ENCODE measurements at places on chromosomes 5 and 9.

DNA sequence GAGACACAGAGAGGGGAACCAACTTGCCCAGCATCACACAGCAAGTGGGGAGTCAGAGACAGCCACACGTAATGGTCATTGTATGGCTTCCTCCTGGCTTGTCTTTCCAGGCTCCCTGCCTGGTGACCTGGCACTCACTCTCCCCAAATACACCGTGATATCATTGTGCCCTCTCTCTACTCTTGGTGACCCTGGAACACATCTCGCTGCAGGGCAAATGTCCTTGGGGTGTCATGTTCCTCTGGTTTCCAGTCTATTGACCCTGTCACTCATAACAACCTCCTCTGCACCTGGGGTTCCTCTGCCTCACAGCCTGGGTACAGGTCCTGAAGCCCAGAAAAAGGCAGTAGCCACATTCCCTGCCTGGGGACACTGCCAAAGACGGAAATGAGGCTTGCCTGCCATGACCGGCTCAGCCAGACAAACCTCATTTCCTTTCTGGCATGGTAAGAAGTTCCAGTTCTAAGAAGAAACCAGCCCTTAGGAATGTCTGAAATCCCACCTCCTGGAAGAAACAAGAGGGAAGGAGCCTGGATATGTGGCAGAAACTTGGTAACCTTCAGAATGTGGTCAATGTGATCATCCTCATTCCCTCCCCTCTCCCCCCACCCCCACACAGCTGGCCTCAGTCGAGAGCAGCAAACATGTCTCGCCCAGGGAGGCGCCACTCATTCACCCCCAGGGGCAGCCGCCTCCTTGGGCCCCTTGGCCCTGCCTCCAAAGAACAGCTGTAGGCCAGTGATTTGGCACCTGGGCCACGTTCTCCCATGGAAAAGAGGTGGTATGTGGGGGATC is 30.6 kb upstream of the SMU1 start:
- no peak for DNase-seq

DNA sequence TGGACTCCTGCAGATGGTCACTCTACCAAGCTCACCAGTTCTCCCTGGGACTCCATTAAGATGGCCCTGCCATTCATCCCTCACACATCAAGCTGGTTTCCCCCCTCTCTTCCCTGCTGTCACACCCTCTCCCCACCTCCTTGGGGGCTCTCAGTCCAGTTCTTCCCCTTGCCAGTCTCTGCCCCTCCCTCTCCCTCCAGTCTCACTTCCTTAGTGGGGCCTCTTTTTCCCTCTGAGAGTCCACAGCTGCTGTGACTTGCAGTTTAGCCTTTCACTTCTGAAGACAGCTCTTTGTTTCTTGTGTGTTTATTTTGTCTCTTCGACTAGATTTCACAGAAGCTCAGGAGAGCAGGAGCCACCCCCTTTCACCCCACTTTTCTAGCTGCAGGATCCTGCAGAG is 10.5 kb downstream of the DOCK2 start:
- peak; percentile 36 for DNase-seq

- no peak for DNase-seq
Measured at GRCh38 chr5:2254880-2255750, 372.4 kb upstream of the IRX4 start.

DNA sequence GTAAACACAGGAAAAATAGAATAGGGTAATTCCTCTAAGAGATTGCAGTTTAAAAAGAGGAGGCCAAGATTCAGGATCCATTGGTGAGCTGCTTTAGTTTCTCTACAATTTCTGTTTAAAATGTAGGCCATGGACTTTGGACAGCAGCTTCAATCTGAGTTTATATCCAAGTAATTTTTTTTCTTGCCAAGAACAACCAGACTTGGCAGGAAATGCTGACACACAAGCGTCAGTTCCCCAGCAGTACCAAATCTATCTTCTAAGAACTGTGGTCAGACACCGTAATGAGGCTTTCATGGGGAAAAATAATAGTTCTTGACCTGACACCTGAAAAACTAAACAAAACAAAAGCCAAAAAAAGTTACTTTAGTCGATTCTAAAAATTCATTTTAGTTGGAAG is 528.8 kb downstream of the CSNK1G3 start:
- DNase-seq, result no peak

GRCh38 chr5:175343308-175343707 is 100.7 kb downstream of the DRD1 start:
- DNase-seq, result no peak

DNA sequence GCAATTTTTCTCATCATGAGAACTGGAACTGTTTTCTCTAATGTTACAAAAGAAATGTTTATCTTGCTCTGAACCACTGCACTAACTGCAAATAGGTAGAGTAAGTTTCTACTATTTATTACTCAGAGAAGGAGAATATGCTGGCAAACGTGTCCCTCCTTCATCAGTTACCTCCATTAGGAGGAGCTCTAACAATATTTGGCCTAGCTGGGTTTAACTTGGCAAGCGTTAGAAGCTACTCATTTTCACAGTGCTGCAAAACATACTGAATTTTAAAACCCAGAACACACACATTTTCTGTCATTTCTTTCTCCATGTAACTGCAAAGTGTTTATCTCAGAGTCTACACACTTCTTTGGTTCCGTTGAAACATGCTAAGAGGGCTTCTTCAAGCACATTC is 101.0 kb upstream of the GABRG2 start:
- DNase-seq, result no peak

- DNase-seq, result no peak
Measured at GRCh38 chr9:1173993-1174392, 123.8 kb downstream of the DMRT2 start.

GRCh38 chr5:14188778-14189177 is 45.6 kb downstream of the TRIO start:
- DNase-seq, result no peak

GRCh38 chr5:40160435-40160834 is 519.3 kb upstream of the PTGER4 start:
- no peak for DNase-seq

DNA sequence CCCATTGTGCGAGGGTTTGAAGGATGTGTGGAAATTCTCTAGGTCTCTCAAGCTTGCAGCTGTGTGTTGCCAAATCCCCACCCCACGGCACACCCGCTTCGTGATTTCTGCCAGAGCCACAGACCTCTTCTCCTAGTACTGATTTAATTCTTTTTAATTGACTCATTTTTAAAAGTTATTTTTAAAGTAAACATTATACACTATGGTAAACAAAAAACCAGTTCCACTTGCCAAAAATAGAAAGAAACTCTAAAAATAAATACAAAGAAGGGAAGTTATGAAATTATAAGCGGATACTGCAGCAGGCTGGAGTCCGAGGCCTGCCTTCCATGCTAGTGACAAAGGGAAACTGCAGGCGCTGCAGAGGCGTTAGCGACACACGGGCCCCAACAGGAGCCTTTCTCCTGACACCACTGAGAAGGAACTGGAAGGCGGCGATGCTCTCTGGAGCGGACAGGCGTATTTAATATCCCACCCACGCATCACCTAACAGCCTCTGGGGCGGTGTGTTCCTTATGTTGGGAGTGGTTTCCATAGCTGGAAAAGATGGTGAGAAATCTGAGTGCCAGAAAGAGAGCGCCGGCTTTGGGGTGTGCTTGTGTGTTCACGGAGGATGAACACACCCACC is 122.5 kb downstream of the COL23A1 start:
- no peak for DNase-seq

GRCh38 chr9:114913656-114914055 is 16.7 kb downstream of the TNFSF8 start:
- no peak for DNase-seq

DNA sequence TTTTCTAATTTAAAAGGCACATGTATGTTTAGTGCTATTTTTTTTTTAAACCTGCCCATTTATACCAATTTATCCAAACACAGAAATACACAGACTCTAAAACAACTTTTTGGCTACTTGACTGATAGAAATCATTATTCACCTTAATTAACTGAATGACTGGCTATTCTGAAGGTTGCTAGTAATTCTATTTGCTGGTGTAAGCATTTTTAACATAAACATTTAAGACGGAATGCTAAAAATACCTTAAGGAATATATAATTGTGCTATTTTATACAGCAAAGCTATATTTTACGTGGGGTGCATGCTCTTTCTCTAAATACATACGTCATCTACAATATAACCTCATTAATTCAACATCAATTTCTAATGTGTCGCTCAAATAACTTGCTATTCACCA is 14.9 kb downstream of the GLIS3 start:
- no peak for DNase-seq

DNA sequence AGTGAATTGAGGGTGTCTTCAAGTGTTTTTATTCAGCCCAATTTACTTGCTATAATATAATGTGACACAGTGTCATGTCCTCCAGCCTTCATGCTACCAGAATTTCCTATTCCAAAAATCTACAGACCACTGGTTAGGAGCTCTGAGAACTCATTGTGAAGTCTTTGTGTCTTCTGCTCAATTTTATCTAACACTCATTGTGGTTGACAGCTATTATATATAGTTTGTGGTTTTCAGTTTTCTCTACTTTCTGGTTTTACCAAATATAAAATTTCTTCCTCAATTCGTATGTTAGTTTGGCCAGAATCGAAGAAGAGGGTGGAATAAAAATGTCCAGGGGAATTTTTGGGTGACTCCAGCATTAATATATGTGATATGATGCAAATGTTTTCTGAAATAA is 509.3 kb upstream of the NUDT12 start:
- DNase-seq, result no peak

GRCh38 chr5:102955488-102955887 is 164.4 kb downstream of the GIN1 start:
- DNase-seq, result no peak

GRCh38 chr5:173743641-173744343 is 127.3 kb upstream of the BOD1 start:
- no peak for DNase-seq

DNA sequence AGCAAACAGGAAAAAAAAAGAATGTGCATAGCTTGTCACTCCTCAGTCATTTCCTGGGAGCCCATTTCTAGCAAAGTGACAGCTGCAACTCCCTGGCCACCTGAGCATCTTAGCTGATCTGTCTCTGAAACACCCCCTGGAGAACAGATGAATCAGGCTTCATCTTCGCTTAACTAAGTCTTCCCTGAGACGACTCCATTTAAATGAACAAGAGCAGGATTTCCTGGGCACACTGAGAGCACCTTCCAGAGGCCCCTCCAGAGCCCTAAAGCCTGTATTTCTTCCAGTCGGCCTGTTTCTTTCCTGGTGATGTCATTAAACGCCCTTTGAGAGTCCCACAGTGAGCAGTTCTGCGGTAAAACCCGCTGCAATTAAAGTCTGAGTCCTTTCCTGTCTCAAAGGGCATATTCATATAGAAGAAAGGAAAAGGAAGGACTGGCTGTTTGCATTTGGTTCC is 13.9 kb downstream of the TGFBI start:
- DNase-seq, result peak; percentile 28

DNA sequence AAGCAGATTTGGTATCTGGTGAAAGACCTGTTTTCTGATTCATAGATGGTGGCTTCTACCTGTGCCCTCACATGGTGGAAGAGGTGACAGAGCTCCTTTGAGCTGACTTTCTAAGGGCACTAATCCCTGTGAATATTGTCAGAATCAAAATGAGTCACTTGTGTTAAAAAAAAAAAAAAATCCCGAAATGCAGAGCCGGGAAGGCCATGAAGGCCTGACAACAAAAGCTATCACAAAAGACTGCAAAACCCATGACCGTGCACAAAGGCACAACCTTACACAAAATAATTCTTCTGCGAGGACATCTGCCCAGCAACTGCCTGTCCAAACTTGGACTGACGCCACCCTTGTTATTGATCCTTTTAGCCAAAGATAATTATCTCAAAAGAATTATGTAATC is 19.6 kb upstream of the UBTD2 start:
- no peak for DNase-seq

GRCh38 chr5:50301756-50302155 is 139.3 kb downstream of the EMB start:
- no peak for DNase-seq

DNA sequence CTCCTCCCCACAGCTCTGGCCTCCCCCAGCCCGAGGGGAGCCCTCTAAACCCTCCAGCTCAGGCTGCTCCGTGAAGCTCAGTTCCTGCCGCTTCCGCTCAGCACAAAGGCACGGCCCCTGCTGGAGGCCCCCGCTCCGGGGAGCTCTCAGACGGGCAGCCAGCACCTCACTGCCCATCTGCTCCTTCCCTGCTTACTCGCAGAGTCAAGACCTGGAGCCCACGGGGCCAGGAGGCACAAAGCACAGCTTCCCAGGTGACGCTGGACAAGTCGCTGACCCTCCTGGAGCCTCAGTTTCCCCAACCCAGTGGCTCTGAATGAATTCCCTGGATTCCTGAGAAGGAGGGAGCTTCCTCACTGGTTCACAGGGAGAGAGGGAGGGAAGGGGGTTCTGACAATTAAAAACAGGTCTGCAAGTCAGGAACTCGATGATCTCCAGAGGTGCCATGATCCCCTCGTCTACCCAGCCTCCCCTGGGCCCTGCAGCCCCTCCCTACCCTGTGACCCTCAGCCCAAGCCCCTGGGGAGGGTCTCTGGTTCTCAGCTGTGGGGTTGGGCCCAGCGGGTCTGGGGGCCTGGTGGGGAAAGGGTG is 36.2 kb downstream of the VAV2 start:
- DNase-seq, result peak; percentile 24

DNA sequence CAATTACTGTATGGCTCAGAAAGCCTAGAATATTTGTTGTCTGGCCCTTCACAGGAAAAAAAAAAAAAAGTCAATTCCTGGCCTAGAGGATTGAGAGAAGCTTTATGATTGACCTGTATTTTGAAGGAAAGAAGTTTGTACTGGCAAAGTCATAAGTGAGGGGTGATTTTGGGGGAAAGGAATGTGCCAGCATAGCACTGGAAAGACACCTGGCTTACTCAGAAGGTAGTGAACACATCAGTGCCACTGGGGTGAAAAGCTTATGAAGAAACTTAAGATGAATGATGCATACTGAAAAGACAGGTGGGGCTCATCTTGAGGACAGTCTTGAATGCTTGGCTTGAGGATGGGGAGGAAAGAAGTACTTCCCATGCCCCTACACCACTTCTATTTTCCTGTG is 127.9 kb upstream of the RASA1 start:
- DNase-seq, result no peak

DNA sequence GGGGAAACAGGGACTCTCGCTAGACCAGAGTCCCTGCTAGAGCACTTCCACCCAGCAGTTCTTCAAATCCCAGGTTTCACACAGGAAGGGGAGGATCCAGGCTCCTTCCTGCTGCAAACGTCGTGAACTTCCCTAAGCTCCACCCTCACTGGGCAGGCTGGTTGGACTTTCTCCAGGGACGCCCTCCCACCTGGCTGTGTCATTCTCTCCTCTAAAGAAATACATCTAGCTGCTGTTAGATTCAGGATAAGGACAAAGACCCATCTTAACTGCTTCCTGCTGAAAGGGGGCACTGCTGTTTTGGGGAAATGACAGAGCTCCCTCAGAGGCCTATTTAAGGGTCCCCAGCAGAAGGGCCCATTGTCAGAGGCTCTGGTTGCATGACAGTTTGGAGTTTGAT is 230.7 kb downstream of the SEMA6A start:
- DNase-seq, result no peak

- DNase-seq, result no peak
Measured at GRCh38 chr5:77282337-77283027, 72.0 kb downstream of the PDE8B start.

- no peak for DNase-seq
Measured at GRCh38 chr5:122680623-122681350, 94.1 kb upstream of the SNX2 start.

- no peak for DNase-seq
Measured at GRCh38 chr5:126385524-126386502, 37.4 kb upstream of the GRAMD2B start.

GRCh38 chr5:119897537-119898370 is 268.4 kb downstream of the FAM170A start:
- no peak for DNase-seq

GRCh38 chr5:65264420-65264819 is 217.3 kb downstream of the ADAMTS6 start:
- no peak for DNase-seq

- DNase-seq, result no peak
Measured at GRCh38 chr5:74717596-74717995, 32.6 kb downstream of the HEXB start.

All from activated CD4-positive, alpha-beta T cell treated with anti-CD3 and anti-CD28 coated beads, Interleukin-10, Interleukin-2, amounts not matched to agents 100 ng/mL and 50 ng/mL, durations not matched to agents 16 hours and 8 hours (primary cell).